Testis (tissue), 5 donors: ENCODE measurements at places on chromosomes 11 and 22. TPM values are rescaled to one million over a fixed set of nuclear protein-coding genes. Genes with fewer than 3 reads are reported as not detected.

The RFPL2 gene
- polyA plus RNA-seq: 0.34 TPM

The CHADL gene
- 9.1 TPM for polyA plus RNA-seq

The ACAT1 gene
- 174 TPM for polyA plus RNA-seq

The DTX4 gene
- 6.1 TPM for polyA plus RNA-seq

The KDM4D gene
- 96.1 TPM for polyA plus RNA-seq

The VWCE gene
- 6.6 TPM for polyA plus RNA-seq

The ARFGAP3 gene
- polyA plus RNA-seq: 82.9 TPM

The HPX gene
- polyA plus RNA-seq: 3.1 TPM

The PHOX2A gene
- 1.6 TPM for polyA plus RNA-seq

The SEPTIN3 gene
- polyA plus RNA-seq: 2.4 TPM

The PRRG4 gene
- 1.0 TPM for polyA plus RNA-seq

The OR8D1 gene
- not detected for polyA plus RNA-seq

The FAM181B gene
- 0.45 TPM for polyA plus RNA-seq

The INS gene
- not detected for polyA plus RNA-seq

The TSPAN18 gene
- polyA plus RNA-seq: 11.1 TPM

The SLC22A8 gene
- polyA plus RNA-seq: not detected

- no peak for DNase-seq
Measured at GRCh38 chr11:110737593-110737992, 25.4 kb upstream of the ARHGAP20 start.

GRCh38 chr11:61021661-61022212 is 50.3 kb downstream of the CD6 start:
- peak; percentile 39 for DNase-seq

DNA sequence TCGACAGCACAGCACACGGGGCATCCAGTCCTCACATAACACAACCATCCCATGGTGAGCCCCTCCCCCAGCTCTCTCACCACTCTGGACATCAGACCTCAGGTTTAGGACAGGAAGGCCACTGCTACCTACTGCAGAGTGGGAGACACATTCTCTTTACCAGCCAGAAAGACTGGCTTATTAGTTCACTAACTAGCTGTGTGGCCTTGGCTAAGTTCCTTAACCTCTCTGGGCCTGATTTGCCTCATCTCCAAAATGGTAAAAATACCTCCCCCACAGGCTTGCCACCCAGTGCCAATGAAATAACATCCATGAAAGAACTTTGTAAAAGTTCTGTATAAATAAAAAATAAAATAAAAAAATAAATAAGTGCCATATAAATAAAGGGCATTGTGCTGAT is 32.1 kb downstream of the USH1C start:
- no peak for DNase-seq

DNA sequence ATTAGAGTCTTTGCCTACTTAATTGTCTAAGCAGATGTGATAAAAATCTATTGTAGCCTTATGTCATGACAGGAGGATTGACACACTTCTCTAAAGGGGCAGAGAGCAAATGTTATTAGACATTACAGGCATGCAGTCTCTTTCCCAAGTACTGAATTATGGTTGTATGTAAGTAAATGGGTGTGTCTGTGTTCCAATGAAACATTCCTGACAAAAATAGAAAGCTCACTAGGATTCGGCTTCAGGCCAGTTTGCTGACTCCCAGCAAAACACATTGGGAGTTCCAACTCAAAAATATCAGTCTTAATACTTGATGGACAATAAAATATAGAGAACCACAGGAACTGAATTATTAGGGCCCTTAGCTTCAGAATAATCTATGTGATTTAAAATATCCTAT is 1480.4 kb downstream of the FAM181B start:
- no peak for DNase-seq

GRCh38 chr11:84806354-84806753 is 820.8 kb downstream of the DLG2 start:
- DNase-seq: no peak

- DNase-seq: no peak
Measured at GRCh38 chr11:79480864-79481263, 40.0 kb upstream of the TENM4 start.

DNA sequence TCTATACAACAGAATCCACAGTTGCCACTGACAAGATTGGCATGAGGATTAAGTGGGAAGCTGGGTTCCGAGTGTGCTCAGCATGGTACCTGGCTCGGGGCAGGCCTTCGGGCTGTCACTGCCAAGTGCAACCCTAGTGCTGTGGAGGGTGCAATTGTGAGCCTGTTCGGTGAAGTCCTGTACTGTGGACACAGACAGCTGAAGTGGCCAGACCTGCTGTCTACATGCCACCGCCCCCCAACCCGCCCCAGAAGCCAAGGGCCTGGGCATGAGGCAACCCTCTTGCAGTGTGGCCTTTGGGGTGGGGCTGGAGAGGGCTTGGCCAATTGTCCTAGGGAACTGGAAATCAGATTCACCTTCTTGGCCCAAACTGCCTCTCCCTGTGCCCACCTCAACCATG is 15.6 kb upstream of the SHISAL1 start:
- no peak for DNase-seq

DNA sequence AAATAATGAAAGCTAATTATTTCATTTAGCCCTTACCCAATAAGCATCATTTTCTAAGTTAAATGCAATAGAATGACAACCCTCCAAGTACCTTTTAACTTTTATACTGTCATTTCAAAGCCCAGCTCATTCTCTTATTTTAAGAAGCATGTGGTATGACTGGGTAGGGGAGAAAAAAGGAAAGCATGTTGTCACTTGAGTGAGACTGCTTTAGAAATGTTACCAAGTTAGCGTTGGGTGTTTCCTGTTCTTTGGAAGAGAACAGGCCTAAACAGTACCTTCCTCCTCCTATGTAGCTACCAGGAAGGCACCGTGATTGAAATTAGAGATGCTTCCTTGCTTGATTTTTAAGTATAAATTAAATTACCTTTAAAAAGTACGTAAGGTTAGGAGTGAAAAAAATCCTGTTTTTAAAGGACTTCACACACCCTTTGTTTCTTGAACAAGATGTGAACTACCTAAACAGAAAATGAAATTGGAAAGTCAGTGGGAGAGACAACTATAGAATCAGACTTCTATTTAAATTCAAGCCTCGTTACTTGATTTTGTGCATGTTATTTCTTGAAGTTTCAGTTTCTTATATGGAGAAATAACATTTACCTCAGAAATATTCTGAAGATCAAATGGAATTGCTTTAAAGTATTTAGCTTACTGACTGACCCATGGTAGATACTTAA is 741 bp upstream of the CNTF start:
- no peak for DNase-seq

- no peak for DNase-seq
Measured at GRCh38 chr11:559020-559620, 1.4 kb downstream of the LMNTD2 start.

DNA sequence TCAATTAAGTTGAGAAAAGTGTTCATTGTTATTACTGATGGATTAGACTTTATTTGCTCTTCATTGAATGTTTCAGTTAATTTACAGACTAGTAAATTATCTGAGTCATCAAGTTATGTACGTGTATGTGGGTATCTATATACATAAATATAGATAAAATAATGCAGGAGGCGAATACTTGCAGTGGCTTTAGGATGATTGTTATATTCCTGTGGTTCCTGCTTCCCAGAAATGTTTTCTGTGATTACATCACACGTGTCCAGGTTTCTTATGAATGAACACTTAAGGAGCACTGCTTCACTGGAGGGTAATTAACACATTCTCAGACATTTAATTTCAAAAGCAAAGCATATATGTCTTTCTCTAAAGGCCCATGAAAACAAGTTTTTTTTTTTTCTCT is 28.4 kb downstream of the YAP1 start:
- DNase-seq: no peak

DNA sequence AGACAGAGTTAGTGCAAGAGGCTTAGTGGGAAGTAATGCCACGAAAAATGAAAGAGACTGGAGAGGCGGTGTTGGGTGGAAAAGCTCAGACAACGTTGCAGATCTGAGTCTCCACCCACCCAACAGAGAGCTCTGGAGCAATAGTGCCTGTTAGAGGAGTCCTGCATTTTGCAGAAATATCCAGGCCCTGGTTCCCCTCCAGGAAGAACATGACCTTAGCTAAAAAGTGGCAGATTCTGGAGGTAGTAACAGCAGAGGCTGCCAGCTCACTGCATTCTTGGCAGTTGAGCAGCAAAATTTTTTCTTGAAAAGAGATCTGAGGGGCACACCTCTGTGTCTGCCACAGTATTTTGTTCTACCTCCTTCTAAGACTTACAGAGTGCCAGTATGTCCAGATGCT is 27.7 kb upstream of the BIRC3 start:
- no peak for DNase-seq

DNA sequence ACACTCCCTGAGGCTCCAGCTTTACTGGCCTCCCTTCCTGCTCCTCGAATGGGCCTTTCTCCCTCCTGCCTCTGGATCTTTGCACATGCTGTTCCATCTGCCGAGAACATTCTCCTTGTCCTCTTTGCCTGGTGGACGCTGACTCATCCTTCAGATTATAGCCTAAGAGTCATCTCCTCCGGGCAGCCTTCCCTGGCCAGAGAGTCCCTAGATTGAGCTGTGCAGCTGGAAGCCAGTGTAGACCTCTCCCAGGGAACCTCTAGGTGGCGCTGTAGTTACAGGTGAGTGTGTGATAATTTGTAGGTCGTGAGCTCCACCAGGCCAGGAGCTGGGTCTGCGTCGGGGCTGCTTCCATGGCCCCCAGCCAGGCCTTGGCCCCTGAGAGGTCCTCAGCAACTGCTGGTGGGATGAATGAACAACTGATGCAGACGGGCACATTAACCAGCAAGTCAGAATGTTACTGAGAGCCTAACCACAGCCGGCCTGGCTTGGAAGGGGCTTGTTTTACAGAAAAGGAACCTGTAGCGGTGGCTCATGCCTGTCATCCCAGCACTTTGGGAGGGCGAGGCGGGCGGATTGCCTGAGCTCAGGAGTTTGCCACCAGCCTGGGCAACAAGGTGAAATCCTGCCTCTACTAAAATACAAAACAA is 8.7 kb downstream of the PNPLA5 start:
- DNase-seq: peak; percentile 78

DNA sequence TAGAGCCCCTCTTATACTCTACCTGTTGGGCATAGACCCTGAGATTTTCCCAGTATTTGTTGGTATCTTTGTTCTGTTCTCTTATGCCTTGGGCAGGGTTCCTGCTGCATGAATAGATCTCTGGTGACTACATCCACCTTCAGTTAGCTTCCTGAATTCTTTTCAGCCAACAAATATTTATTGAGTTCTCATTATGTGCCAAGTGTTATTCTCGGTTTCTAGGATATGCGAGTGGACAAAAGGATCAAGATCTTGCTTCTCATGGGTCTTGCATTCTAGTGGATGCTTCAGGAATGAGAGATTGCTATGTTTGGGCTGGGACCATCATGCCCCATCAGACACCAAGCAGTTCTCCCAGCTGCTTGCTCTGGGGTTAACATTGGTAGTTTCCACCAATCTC is 340.0 kb downstream of the METTL15 start:
- no peak for DNase-seq

- DNase-seq: no peak
Measured at GRCh38 chr11:64003807-64004589, 17.8 kb downstream of the OTUB1 start.

- DNase-seq: no peak
Measured at GRCh38 chr11:69887330-69887729, 68.1 kb upstream of the FGF3 start.

GRCh38 chr11:486189-486588 is 20.9 kb downstream of the RNH1 start:
- no peak for DNase-seq

DNA sequence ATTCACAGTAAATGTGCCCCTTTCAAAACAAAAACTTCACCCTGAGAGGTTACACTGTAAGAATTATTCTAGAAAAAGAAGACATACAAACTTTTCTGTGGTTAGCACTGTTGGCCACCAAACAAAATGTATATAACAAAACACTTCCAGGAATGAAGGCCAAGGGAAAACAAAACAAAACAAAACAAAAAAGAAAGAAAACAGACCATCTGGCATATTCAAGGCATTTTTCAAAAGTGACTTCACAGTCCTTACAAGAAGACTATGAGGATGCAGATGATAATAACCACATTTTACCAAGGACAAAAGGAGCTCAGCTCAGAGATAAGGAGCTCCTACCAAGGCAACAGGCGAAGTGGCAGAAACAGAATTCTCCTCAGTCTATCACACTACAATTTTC is 24.9 kb downstream of the CTSC start:
- DNase-seq: no peak

DNA sequence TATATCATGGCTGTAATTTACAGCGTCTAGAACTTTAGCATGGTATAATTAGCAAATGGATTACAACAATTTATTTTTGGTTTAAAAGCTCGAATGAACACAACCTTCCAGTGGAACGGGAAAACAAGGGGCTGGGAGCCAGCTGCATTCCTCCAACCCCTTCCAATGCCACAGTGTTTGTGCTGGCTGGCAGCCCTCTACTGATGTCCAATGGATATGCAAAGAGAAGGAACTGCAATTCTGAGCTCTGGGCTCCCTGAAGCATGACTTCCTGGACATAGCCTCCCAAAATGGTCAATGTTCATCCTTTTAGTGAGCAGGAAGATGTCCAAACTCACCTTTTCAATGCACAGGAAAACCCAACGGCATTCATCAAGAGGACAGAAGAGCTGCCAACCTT is 288.3 kb downstream of the TENM4 start:
- DNase-seq: no peak

- DNase-seq: no peak
Measured at GRCh38 chr22:39739338-39740027, 154.1 kb downstream of the ENTHD1 start.

GRCh38 chr11:124096364-124096763 is 18.9 kb upstream of the VWA5A start:
- no peak for DNase-seq

GRCh38 chr11:76323804-76324203 is 57.1 kb downstream of the THAP12 start:
- DNase-seq: no peak

DNA sequence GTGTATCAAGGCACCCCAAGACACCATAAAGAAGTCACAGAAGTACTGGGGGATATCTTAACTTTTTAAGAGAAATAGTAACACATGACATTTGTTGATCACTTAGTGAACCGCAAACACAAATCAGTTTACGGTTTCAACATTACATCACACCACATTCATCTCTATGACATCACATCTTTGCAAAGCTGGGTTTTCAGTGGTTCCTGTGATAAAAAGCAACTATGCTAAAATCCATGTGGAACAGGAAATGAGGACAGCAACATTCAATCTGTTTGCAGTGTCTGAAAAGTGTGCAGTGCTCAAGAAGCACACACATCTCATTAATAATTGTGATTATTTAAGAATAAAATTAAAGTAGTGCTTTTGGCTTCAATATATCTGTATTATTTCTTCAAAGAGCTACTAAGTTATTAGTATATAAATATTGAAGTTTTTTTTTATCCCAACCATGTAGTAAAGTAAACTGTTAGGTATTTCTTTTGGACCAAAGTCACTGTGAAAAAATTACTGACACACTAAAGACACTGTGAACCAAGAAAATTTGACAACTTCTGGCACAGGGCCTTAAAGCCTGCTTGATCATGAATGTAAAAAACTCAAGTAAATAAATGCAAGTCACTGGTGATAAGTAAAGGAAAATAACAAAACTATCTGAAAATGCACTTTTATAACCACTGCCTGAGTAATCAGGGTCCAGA is 156.0 kb upstream of the SOX6 start:
- no peak for DNase-seq

- no peak for DNase-seq
Measured at GRCh38 chr22:37547251-37547741, 13.0 kb upstream of the CDC42EP1 start.

GRCh38 chr22:27445881-27446280 is 355.7 kb downstream of the MN1 start:
- DNase-seq: peak; percentile 46

- no peak for DNase-seq
Measured at GRCh38 chr11:83571302-83571701, 285.1 kb upstream of the CCDC90B start.

- DNase-seq: no peak
Measured at GRCh38 chr11:93038521-93038920, 69.1 kb downstream of the MTNR1B start.
